ENCODE measurements at places on chromosomes 1 and 21.

DNA sequence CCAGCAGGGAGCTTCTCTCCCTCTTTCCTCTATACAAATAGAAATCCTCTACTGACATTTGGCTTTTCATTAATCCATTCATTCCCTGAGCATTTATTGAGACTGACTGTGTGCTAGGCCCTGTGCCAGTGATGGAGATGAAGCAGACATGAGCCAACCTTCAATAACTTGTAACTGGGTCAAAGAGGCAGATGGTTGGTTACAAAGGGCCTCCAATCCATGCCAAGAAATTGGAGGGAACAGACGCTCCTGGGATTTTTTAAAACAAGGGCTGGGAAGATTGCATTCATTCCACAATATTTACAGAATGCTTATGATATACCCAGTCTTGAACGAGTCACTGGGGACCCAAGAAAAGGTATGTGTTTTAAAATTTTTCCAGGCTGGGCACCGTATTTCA, 6.2 kb downstream of the HPCAL4 start:
- DNase-seq, result no peak

DNA sequence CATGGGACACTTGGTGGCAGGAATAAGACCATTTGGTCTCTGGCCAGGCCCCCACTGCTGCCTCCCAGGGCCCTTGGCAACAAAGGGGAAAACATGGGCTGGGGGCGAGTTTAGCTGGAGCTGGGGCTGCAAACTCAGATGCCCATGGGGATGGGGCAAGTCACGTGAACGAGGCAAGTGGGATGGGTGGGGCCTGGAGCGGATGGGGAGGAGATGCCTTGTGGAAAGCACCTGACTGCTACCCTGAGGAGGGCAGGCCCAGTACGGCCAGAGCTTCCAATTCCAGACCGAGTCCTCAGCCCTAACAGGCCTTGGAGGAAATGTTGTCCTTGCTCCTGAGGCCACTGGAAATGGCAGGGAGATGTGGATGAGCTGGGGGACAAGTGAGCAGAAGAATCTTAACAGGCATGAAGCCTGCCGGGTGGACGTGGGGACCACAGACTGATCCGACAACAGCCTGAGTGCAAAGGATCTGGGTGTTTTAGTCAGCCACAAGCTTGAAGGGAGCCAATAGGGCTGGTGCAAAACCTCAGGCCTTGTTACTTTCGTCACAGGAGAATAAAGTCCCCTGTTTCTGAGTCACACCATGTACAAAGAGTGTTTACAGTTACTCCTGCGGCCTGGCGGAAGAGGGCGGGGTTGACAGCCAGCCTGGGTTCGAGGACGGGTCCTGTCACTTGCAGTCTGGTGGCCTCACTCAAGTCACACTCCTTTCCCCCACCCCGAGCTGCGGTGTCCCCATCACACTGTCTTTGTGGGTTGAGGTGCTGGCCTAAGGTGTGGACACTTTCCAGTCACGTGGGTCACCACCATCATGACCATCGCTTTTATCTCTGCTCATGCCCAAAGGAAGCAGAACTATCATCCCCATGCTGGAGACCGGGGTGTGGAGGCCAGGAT, 19.1 kb downstream of the RUNX3 start:
- no peak for DNase-seq

- no peak for DNase-seq
Measured at GRCh38 chr1:32353431-32353830, 8.9 kb downstream of the FAM229A start.

GRCh38 chr1:245334827-245335490, 180.2 kb downstream of the KIF26B start:
- no peak for DNase-seq

DNA sequence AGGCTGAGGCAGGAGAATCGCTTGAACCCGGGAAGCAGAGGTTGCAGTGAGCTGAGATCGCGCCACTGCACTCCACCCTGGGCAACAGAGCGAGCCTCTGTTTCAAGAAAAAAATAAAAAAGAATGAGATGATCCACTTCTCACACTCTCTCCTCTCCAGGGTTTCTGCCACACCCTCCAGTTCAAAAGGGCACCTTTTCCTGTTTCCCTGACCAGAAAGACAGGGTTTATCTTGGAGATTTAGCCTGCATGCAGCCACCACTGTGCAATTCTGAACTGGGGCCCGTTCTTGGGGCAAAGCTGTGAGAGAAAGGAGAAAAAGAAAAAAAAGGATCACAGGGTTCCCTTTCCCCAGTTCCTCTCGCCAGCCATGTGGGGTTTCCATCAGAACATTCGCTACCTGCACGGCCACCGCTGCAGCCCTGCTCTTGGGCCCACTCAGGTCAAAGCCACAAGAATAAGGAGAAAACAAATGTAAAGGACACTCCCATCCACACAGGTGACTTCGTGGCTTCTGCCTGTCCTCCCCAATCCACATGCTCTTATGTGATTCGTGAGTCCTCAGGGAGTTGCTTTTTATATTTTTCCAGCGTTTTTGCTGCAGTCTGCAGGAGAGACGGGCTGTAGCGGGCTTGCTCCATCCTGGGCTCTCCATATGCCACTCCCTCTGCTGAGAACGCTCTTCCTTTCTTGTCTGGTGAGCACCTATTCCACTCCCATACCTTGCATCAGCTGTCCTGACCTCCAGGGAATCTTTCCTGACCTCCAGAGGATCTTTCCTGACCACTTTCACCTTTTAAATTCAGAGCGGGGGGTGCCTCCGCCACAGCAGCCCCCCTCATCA, 26.4 kb downstream of the GNG4 start:
- no peak for DNase-seq

- DNase-seq, result no peak
Measured at GRCh38 chr1:27719286-27720251, 6.2 kb upstream of the FAM76A start.

- no peak for DNase-seq
Measured at GRCh38 chr1:193438771-193439170, 252.4 kb upstream of the B3GALT2 start.

GRCh38 chr21:42861311-42861847, 18.0 kb downstream of the WDR4 start:
- no peak for DNase-seq

- no peak for DNase-seq
Measured at GRCh38 chr1:96558635-96559034, 162.9 kb upstream of the PTBP2 start.

DNA sequence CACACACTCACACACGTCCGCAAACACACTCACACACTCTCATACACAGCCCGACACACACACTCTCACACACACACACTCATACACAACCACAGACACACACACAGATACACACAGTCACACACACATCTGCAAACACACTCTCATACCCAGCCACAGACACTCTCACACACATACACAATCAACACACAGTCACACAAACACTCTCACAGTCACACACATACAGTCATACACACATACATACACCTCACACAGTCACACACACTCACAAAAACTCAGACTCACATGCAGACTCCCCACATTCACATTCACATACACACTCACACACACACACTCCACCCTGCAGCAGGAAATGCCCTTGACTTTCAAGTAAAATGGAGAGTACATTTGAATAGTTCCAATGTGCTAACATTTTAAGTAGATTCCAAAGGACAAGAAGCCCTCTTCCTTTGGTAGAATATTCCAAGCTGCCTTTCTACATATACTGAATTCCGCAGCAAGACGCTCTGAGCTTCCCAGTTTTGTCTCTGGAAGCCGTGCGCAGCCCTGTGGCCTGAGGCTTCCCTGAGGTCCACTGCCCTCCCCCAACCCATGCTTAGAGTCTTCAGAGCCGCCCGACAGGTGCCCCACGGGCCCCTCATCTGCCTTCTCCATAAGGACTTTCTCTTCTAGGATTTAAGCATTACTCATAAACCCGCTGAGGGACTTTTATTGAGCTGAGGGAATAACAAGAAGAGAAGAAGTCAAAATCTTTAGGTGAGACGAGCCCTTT, 9.7 kb downstream of the BATF3 start:
- no peak for DNase-seq

- DNase-seq, result no peak
Measured at GRCh38 chr1:60223158-60223557, 149.6 kb upstream of the C1orf87 start.

- DNase-seq, result no peak
Measured at GRCh38 chr1:214793708-214794107, 190.7 kb downstream of the CENPF start.

GRCh38 chr1:192086644-192087043, 71.6 kb upstream of the RGS18 start:
- no peak for DNase-seq

- no peak for DNase-seq
Measured at GRCh38 chr1:185566995-185567394, 167.2 kb upstream of the HMCN1 start.
